GM13976 (cell line): ENCODE measurements at places on chromosomes 7 and 10.
A peak's percentile ranks its signal among the peaks of the same experiment; 100 is the strongest.

DNA sequence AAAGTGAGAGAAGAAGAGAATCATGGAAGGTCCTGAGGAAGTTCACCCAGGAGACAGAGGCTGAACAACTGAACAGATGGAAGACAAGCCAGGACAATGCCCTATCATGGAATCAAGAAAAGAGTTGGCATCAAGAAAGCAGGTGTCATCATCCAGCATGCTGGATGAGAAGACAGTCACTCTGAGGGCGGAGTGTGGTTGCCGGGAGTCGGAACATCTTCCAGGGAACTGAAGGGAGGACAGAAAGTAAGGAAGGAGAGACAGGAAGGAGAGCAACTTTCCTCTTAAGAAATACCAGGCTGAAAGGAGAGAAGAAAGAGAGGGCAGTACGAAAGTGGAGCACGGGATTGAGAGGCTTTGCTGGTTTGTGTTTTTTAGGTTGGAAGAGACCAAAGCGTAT is 654.5 kb upstream of the CELF2 start:
- no peak for DNase-seq

- DNase-seq, result no peak
Measured at GRCh38 chr7:85046534-85046933, 140.3 kb downstream of the SEMA3D start.

GRCh38 chr7:124088590-124088989 is 55.7 kb upstream of the TMEM229A start:
- no peak for DNase-seq

- DNase-seq, result no peak
Measured at GRCh38 chr7:41467596-41467995, 235.3 kb downstream of the INHBA start.

DNA sequence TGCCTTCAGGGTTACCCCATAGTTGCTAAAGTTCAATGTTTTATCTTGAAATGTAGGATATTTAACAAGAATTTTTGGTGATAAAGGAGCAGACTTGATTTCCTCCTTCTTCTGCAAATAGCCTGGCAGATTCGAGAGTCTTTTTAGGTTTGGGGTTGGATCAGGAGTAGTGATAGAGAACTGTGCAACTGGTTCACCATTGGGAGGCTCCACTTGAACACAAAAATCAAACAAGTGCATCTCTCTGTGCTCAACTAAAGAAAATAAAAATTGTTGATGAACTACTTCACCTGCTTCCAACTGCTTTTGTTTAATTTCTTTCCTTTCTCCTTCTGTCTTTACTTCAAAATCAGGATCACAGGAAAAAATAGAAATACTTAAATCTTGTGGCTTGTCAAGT is 58.5 kb downstream of the MACC1 start:
- no peak for DNase-seq

GRCh38 chr7:127678337-127678736 is 26.3 kb downstream of the SND1 start:
- DNase-seq, result no peak

DNA sequence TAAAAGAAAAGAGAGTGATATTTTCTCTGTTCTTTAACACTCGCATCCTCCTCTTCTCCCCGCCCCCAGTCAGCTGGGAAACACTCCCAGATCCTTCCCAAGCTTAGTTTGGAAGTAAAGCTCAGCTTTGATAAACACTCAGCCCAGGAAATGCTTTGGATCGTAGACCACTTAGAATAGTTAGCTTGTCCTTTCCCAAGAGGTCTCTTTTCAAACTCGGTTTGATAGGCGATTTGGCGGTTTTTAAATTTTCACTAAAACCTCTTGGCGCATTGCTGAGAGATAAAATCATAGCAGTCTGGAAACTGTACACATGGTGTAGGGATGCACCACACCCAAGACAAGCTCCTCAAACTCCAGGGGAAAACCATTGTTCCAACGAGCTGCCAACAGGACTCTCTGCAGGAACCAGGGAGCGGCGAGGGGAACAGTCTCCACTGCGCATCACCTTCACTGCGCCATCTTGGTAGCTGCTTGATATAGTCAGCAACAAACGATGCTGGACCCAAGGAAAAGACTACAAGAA is 22.3 kb downstream of the SMURF1 start:
- no peak for DNase-seq

DNA sequence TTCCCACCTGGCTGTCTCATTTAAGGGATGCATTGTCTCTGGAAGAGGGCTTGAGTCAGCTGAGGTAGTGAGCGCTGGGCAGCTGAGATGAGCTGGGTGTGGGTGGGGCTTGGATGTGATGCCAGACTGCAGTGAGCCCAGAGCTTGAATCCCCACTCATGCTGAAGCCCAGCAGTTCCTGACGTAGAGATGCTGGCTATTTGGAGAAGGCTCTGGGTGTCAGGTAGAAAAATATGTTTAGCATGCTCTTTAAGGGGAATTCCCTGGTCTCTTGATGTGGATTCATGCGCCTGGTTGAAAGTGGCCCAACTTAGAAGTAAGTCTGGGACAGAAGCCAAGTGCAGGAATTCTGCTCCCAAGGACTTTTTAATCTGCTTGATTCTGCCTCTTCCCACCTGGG is 241.5 kb upstream of the IGFBP3 start:
- no peak for DNase-seq

DNA sequence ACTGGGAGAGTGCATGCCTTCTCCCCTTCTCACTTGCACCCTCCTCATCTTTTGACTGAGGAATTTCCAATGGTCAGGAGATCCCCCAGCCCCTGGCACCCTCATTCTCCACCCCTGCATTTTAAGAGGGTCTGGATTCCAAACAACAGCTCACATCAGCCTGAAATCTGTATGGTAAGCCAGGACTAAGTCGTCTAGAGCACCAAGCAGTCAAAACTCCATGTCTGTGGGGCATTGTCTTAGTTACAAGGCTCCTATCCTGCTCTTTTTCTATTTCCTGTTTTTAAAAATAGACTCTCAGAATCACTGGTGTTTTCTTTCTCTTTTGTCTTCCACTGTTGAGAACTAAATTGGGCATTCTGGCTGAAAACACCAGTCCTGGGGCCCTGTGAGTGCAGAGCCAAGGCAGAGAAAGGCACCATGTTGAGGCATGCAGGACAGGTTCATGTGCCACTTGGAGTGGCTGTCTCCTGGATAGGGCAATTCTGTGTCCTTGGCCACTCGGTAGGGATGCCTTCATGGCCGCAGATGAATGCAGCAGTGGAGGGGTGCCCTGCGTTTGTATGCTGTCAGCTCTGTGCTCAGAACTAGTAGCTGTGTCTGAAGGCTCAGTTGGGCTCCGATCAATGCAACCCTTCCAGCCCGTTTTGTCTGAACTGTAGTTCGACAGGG is 216.6 kb upstream of the YAE1 start:
- no peak for DNase-seq

GRCh38 chr10:126227762-126228134 is 160.5 kb downstream of the ADAM12 start:
- no peak for DNase-seq

DNA sequence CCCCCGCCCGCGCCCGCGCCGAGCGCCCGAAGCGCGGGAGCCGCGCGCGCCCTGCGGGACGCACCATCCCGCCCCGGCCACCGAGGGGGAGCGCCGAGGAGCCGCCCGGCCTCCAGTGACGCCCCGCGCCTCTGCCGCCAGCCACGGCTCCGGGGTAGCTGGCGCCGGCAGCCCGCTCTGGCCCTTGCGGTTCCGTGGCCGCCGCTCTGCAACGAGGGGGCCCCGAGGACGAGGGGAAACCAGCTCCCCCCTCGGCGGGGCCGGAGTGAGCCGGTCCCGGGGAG is at the start of gene PAXIP1:
PAXIP1 (minus strand) TSS at position 33 of the 284 bp plus-strand sequence. CDS start 195 bp downstream, outside the sequence.
- DNase-seq, result peak; percentile 88

DNA sequence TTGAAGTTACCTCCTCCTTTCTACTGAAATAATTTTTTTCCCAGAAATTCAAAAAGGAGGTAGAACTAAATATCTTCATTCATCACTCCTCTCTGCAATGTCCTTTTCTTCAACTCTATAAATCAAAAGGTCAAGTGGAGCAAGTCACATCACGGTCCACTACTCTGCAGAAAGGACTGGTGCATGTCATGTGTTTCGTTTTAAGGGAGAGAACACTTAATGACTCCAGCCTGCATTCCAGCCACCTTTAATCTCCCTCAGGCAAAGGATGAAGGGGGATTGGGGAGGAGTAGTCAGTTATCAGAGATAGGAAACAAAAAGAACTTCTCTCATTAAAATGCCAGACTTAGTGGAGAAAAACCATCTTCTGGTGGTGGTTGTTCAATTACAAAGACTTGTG is 78.9 kb downstream of the ANK3 start:
- no peak for DNase-seq

- no peak for DNase-seq
Measured at GRCh38 chr7:24440892-24441291, 132.4 kb upstream of the PALS2 start.

DNA sequence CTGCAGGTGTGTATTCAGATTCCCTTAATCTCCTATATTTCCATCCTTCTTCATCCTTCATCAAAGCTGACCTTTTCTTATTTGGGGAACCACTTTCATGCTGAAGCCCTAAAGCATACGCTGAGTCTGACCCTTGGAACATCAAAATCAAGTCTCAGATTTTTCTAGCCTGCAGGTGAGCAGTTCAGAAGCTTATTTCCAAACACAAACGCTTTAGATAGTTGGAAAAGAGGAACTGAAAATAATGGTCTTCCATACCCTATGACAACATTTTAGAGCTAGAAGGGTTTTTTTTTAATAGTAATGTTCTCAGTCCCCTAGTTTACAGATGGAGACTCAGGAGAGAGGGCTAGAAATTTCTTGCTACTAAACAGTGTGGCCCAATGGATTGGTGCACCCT is 1.6 kb upstream of the AGK start:
- no peak for DNase-seq

GRCh38 chr10:62662486-62662885 is 142.0 kb upstream of the ADO start:
- DNase-seq, result no peak

DNA sequence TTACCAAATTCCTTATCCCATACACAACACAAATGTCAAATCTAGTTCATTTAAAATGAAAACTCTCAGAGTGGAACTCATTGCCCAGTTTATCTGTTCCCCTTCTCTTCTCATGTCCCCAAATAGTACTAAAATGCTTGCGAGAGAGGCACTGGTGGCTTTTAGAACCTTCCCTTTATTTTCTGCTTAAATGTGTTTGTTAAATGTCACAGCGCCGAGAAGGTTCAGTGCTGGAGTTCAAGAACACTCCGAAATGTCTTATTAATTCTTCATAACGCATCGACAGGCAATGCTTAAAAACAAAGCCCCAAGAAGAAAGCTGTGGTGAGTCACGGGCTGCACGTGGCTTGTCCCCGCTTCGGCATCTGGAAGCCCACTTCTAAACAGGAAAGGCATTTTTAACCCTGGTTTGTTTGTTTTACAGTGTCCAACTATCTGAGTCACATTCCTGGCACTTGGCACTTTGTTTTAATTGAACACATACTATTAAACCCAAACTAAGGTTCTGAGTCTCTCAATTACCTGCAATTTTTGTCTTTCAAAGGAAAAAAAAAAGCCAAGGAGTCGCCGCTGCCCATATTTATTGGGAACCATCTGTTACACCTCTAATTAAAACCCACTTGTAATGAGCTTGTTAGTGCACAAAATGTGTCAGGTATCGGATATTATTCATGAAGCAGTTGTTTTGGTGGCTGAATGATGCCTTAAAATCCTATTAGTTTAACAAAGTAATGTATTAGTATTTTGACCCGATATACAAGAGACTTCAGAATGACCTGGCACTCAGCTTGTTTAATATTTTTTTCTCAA is 49.9 kb upstream of the MGMT start:
- no peak for DNase-seq

DNA sequence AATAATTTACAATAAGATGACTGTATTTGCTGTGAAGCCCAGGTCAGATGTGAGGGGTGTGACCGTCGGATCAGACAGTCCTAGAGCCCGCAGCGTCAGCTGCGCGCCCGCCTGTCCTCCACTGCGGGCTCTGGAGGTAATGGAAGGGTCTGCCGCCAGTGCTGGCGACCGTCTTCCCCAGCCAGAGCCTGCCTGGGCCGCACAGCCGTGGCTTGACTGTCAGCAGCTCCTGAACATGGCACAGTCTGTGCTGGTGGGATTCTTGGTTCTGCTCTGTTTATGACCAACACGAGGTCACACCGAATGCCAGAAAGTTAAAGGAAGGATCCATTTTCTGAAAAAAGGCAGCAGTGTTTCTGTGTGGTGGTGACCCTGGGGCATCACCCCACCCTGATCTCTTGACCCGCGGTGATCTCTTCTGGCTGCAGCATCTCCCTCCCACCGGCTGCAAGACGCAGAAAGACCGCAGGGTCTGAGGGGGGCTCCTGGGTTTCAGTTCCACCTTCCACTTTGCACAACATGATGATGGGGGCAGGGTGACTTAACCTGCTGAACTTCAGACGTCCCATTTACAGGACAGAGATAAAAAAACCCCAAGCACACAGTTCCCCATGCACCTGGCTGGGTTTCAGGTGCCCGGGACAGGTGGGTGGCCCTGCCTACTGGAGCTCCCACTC is 103.7 kb downstream of the DNAJB6 start:
- DNase-seq, result no peak

DNA sequence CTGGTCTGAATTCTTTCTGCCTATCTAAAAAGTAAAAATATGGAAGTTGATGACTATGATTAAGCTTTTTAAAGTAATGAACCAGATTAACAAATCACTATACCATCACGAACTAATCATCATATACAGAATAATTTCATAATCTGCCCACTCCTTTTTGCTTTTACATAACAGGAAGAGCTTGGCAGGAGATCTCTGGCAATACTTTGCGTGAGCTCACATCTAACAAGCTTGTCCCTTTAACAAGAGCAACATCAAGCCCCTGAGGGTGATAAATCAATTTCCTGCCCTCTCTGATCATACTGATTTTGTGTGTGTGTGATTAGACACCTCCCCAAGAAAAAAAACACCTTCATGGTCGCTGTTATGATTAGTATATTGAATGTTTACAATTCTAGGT is 143.5 kb upstream of the ASAH2 start:
- DNase-seq, result no peak
